ENCODE measurements at places on chromosomes 11 and 22. TPM values are rescaled to one million over a fixed set of nuclear protein-coding genes. Genes with fewer than 3 reads are reported as not detected.

The FAM111A gene
- total RNA-seq: 5.3 TPM

The ELF5 gene
- total RNA-seq: not detected

The RTN4R gene
- total RNA-seq: 1.4 TPM

The KRTAP5-10 gene
- total RNA-seq: not detected

The PYGM gene
- 140 TPM for total RNA-seq

The DDI1 gene
- total RNA-seq: not detected

The FOSL1 gene
- total RNA-seq: 1.0 TPM

The MS4A3 gene
- not detected for total RNA-seq

The SF3A1 gene
- 96.5 TPM for total RNA-seq

The NRXN2 gene
- total RNA-seq: 0.92 TPM

The GGTLC2 gene
- total RNA-seq: not detected

The NXPE2 gene
- total RNA-seq: 0.42 TPM

The TCN1 gene
- total RNA-seq: not detected

GRCh38 chr22:30405731-30406130 is 8.9 kb downstream of the SEC14L2 start:
- DNase-seq: no peak

DNA sequence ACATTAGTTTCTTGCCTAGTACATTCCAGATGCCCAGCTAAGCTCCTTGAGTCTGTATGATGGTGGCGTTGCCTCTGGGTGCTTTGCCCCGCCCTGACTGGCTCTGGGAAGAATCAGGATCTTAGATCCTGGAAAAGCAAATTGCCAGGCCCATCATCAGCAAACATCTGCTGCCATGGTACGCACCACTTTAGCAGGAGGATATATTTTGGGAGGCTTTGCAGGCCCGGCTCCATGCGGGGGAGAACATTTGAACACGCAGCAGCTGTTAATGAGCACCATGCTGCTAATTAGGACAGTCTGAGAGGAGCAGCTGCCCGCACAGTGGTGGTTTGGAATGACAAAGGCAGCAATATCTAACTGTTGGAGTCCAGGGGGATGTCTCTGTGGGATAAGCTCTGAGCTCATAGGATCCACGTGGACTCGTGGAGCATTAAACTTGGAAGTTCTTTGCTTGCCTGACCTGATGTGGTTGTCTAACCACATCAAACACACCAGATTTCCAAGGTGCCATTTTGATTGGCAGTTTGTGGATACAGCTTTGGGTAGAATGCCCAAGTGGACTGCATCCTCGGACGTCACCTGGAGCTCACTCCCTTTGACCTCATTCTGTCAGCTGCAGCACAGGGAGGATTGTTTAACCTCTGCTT is 217.0 kb upstream of the ZBED5 start:
- no peak for DNase-seq

DNA sequence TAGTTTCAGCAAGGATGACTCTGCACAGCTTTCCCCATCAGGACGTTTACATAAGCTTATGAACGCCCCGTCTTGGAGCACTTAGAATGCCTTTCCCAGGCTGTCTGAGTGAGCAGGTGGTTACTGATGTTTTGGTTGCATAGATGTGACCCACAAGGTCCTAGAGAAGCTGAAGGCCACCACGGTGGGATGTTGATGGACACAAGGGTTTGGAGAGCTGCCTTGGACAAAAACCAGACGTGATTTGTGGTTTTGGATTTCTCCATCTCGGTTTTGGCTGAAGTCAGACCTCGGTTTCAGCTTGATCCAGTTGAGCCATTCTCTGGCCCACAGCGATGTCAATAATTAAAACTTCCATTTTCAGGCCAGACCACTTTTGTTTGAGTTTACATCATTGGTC is 151.9 kb downstream of the LDLRAD3 start:
- DNase-seq: no peak

DNA sequence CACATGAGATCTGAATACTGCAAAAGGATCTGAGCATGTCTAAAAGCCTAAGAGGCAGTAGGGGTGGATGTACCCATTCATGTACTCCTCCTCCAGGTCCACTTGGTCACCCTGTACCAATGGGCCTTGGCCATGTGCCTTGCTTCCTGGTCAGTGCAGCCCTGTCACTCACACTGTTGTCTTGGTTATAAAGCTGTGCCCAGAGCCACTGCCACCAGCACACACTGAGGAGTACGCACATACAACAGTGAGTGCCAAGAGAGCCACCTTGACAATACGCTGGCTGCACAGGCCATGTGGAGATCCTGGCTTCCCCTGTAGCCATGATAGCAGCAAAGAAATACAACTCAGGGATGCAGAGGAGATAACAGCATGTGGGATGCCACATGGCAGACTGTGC is 96.4 kb upstream of the LDLRAD3 start:
- no peak for DNase-seq

GRCh38 chr11:118876286-118876685 is 7.4 kb upstream of the CXCR5 start:
- no peak for DNase-seq

DNA sequence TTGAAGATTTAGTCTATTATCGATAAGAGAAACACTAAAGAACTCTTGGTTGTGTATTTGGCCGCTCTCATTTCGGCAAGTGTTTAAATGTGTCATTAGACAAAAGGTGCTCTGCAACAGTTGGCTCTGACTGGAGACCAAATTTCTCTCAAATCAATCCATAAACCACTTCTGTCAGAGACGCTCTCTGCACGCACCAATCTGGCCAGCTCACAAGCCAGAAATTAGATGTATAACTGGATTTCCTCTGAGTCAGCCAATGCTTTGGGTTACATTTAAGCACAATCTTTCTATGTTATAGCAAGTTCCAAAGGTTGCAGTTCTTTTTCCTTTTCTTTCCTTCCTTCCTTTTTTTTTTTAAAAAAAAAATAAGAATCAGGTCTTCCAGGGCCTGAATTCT is 17.6 kb upstream of the PARVA start:
- DNase-seq: no peak

GRCh38 chr11:31246451-31247165 is 122.9 kb downstream of the DCDC1 start:
- DNase-seq: no peak

DNA sequence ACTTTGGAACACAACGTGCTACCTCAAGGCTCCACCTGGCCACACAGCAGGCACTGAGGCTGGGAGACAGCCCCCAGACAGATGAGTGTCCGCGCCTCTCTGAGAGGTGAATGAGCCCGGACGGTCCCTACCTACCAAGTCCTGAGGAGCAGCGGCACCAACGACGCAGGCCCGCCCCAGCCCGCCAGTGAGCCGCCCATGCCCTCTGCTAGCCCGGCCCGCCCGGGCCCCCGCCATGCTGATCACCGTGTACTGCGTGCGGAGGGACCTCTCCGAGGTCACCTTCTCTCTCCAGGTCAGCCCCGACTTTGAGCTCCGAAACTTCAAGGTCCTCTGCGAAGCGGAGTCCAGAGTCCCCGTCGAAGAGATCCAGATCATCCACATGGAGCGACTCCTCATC is at the start of gene DDI1:
Gene DDI1 (plus strand): TSS at position 53 of the 400 bp plus-strand sequence. CDS start 183 bp downstream, at position 236.
- DNase-seq: no peak

DNA sequence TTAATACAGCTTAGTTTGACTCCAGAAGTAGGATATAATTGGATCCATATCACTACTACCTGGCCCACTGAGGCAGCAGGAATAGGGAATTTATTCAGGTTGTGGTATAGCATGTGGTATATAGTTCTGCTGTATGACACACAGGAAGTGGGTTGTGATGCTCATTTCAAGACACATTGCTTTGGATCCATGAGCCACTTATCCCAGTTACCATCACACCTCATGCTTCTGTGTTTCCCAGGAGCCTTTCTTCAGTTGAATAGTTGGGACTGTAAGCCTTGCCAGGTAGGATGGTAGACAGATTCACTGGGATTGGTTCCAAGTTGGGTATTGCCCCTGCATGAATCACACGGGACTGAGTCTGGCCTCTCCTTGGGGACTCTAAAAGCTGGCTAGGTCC is 9.9 kb upstream of the SLC37A2 start:
- DNase-seq: no peak

- no peak for DNase-seq
Observed at GRCh38 chr11:19728436-19728835, 15.8 kb downstream of the NAV2 start.

- peak; percentile 47 for DNase-seq
Observed at GRCh38 chr11:130146796-130147195, 12.8 kb upstream of the ST14 start.

DNA sequence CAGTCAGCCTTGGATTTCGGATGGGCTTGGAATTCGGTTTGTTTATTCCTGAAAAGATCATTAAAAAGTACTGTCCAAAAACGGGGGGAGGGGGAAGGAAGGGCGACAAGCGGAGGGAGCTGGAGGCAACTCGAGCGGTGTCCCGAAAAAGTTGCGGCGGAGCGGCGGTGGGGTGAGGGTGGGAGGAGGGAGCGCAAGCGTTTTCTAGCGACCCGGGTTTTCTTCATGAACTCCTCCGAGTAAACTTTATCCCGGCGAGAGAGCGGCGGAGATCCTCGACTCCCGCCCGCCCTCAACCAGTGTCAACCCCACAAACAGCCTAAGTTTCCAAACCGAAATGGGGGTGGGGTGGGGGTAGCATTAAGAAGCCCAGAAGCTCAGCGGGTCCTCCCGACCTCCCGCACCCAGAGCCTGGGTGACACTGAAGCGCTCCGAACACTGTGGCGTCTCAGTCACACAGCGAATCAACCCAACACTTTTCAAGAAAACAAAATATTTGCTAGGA is 133.0 kb upstream of the C11orf58 start:
- peak; percentile 43 for DNase-seq

GRCh38 chr22:46678003-46678657 is 57.9 kb downstream of the GRAMD4 start:
- DNase-seq: no peak

DNA sequence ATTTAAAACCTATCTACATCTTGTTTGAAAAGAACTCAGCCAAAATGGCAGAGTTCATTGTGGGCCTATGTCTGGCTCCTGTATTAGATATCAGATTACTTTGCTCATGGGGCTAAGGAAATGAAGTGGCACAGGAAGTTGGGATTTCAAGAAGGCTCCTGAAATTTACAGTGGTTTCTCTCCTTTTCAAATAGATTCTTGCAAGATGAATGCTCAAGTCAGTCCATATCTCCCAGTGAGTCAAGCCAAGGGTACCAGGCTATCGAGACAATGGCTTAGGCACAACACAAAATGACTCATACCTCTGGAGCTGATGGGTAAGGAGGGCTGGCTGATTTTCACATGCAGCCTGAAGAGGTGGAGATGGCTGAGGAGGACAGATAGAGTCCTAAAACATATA is 24.1 kb upstream of the APOA1 start:
- DNase-seq: no peak

DNA sequence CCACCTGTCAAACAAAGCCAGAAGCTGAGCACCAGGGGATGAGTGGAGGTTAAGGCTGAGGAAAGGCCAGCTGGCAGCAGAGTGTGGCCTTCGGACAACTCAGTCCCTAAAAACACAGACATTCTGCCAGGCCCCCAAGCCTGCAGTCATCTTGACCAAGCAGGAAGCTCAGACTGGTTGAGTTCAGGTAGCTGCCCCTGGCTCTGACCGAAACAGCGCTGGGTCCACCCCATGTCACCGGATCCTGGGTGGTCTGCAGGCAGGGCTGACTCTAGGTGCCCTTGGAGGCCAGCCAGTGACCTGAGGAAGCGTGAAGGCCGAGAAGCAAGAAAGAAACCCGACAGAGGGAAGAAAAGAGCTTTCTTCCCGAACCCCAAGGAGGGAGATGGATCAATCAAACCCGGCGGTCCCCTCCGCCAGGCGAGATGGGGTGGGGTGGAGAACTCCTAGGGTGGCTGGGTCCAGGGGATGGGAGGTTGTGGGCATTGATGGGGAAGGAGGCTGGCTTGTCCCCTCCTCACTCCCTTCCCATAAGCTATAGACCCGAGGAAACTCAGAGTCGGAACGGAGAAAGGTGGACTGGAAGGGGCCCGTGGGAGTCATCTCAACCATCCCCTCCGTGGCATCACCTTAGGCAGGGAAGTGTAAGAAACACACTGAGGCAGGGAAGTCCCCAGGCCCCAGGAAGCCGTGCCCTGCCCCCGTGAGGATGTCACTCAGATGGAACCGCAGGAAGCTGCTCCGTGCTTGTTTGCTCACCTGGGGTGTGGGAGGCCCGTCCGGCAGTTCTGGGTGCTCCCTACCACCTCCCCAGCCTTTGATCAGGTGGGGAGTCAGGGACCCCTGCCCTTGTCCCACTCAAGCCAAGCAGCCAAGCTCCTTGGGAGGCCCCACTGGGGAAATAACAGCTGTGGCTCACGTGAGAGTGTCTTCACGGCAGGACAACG is 11.7 kb downstream of the CXCR5 start:
- DNase-seq: no peak

GRCh38 chr11:118834427-118835028 is 43.6 kb upstream of the DDX6 start:
- no peak for DNase-seq

GRCh38 chr11:47995360-47995769 is 15.0 kb downstream of the PTPRJ start:
- no peak for DNase-seq

GRCh38 chr11:131672191-131672590 is 301.8 kb downstream of the NTM start:
- DNase-seq: no peak

GRCh38 chr11:122439866-122440810 is 215.4 kb upstream of the UBASH3B start:
- DNase-seq: peak; percentile 33

GRCh38 chr11:16902182-16902581 is 112.0 kb downstream of the PLEKHA7 start:
- no peak for DNase-seq

DNA sequence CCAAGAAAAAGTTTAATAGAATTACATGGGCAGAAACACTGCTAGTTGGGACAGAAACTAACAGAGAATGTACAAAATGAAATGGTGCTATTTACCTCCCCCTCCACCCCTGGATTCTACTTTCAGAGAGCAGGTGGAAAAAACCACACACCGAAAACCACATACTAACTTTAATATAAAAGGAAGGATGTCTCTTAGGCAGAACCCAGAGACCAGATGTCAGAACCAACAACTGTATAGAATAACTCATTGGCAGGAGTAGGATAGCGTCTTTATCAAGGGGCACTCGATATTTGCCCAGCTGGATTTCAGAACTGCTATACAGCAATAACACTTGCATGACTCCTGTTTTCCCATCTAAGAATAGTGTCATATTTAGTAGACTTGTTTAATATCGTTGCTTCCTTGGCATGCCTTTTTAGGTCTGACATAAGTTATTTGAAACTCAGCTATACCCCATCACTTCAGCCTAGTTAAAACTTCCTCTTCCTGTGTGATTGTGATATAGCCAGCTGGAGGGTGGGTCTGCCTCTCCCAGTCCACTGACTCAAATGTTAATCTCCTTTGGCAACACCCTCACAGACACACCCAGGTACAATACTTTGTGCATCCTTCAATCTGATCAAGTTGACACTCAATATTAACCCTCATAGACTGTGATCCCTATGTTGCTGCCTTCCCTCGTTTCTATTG is 1.2 kb downstream of the SLC22A25 start:
- no peak for DNase-seq

- no peak for DNase-seq
Observed at GRCh38 chr11:57458060-57458409, 2.3 kb upstream of the RTN4RL2 start.

Measured in heart right ventricle (tissue), 16 donors.